ENCODE measurements at places on chromosomes 12 and 14.

- DNase-seq: peak; percentile 88
Observed at GRCh38 chr12:119176267-119177055, 2.3 kb upstream of the HSPB8 start.

- DNase-seq: no peak
Observed at GRCh38 chr12:116093915-116094314, 183.6 kb downstream of the MED13L start.

DNA sequence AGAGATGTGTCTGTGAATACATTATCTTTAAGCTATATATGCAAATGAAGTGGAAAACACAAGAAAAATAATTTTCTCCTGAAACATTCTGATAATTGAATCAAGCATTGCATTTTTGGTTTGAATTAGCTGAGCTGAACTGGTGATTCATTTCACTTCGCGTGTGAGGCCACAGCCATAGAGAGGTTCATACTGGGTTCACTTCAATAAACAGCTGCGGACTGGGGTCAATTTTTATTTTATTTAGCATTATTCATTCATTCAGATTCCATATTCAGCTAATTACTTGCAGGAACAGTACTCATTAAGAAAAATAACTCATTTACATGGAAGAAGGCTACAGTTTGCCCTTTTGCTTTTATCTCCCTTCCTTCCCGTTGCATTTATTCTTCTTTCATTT is 195.2 kb upstream of the LRIG3 start:
- no peak for DNase-seq

DNA sequence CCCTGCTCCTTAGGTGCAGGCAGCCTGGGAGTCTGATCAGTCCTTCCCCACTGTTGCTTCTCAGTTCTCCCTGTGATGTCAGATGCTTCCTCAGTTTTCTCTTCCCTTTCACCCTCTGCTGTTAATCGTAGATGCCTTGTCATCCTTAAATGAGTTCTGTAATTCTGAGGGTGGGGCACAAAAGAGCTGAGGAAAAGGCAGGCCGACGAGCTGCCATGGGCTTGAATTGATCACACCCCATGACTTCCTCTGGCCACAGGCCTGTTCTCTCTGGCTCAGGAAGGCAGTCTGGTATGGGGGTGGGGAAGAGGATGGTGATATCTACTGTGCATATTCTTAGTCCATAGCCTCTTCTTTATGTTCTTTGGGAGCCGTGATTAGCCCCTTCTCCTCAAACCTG is 5.2 kb upstream of the AP1G2 start:
- DNase-seq: no peak

GRCh38 chr14:86788224-86788623 is 1204.8 kb downstream of the GALC start:
- DNase-seq: no peak

DNA sequence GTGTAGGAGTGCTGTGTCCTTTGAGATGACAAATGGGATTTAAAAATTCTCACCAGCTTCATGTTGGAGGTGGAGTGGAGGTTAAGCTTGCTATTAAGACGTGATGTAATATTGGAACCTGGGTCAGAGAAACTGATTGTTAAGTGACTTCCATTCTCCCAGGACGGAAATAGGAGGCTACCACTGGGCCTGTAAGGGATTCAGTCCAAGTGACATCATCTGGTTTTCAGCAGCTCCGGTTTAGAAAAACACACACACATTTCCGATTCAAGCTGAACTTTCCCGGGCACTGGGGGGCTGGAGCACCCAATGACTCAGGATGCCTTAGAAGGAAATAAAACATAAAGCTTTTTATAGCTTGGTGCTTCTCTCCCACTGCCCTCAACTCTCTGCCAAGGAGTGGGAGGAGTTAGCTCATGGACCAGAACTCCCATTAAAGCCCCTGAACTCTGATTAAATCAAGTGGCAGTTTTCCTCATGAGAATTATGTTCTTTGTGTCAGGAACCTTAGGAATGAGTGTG is 12.4 kb downstream of the CALM1 start:
- DNase-seq: no peak

GRCh38 chr12:7472060-7472459 is 28.1 kb upstream of the CD163L1 start:
- DNase-seq: no peak
